ENCODE measurements at places on chromosomes 1 and 21.
A peak's percentile ranks its signal among the peaks of the same experiment; 100 is the strongest.

- no peak for DNase-seq
Measured at GRCh38 chr1:89005286-89006151, 13.1 kb upstream of the KYAT3 start.

GRCh38 chr21:22516230-22516629 lies 1518.0 kb downstream of the NCAM2 start:
- DNase-seq, result no peak

DNA sequence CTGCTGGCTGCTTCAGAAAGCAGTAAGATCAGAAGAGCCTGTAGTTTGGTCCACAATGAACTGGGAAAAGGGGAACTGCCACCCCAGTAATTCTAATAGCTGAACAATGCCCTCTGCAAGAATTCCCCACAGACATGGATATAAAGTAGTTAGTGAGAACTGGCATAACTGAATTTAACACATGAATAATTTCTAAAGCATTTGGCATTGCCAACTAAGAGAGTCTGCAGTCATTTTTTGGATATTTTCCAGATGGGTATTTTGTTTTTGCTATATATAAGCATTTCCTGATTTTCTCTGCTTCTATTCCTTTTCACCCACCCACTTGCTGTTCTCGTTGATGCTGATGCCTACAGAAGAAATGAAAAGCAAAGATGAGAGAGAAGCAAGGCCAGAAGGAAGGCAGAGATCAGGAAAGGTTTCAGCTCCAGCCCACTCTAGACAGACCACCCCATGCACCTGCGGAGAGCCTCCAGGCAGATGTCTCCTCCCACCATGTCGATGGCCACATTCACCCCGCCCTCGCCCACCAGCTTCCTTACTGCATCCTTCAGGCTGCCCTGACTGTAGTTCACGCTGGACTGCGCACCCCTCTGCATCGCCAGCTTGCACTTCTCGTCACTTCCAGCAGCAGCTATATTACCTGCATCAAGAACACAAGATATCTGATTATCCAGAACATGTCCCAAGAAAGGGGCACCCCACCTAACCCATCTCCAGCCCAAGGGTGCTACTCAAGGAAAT lies 55.9 kb upstream of the SEC16B start:
- no peak for DNase-seq

DNA sequence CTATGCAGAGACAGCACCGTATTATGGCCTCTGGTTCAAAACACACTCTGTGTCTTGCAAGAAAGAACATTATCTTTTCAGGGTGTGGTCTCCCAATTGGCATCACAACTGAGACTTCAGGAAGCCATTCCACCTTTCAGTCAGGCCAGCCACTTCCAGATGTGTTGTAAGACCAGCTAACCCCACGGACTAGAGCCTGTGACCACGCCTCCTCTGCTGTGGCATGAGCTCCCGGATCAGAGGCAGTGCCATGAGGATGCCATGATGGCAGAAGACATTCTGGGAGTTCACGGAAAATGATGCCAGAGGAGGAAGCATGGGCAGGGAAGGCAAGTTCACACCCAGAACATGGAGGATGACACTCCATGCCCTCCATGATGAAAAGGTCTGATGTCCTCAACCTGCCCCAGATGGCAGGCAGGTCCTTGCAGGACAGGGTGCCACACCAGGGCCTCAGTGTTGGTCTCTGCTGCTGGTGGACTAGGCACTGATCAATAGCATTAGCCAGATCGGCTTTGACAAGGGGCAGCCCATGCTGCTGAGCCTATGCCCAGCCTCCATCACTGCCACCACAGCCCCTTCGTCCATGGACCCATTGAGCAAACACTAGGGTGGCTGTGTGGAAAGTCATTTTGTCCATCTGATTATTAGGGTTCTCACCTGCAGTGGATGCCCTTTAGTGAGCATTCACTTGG lies 341.6 kb downstream of the MATN1 start:
- no peak for DNase-seq

DNA sequence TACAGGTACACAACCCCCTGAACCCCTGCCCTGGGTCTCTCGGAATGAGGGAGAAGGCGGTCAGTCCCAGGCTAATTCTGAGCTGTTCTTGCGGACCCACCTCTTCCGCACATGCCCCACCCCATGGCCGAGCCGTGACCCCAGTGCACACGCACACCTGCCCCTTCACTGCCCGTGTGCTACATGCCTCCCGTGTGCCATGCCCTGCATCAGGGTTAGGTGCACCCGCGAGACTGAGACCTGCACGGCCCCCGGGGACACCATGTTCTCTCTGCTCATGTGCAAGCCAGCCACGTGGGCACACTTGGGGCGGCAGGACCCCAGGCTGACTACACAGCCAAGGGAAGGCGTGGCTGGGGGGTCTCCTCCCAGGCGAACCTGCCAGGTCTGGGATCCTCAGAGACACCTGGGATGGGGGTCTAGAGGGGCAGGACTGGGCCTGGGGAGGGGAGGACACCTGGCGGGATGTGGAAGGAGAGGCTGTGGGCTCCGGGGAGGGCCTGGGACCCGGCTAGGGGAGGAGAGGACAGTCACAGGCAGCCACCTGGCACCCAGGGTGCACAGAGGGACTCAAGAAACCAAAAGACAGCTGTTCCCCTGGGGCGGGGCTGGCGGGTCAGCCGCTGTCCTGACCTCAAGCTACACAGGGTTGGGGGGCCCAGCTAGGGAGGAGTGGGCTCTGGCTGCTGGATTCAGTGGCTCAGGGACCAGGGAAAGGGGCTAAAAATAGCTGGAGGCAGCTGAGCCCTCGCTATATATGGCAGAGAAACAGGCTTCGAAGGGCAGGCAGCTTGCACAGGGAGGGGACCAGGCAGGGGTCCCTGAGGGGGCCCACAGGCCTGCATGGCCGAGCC lies 133.4 kb downstream of the CASZ1 start:
- no peak for DNase-seq

GRCh38 chr1:20483833-20484518 lies 2.0 kb downstream of the CAMK2N1 start:
- DNase-seq, result no peak

- no peak for DNase-seq
Measured at GRCh38 chr1:46190539-46190938, 7.7 kb downstream of the POMGNT1 start.

DNA sequence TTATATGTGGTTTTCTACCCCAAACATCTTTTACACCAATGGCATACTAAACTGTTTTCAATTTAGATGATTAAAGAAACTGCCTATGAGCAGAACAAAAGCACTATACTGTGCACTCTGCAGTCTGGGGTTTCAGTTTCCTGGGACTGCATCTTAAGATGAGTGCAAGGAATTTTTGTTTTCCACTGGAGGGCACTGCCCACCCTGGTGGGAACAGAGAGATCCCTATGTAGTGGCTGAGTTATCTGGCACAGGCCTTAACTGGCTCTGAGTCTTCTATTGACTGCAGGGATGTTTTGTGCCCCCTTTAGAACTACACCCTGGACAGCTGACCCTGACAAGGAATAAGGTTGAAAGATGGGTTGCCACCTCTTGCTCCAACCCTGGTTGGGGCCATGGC lies 12.0 kb downstream of the PROK1 start:
- no peak for DNase-seq

GRCh38 chr1:68904477-68904876 lies 407.6 kb upstream of the DEPDC1 start:
- DNase-seq, result no peak

GRCh38 chr1:1429671-1430073 lies 5.8 kb upstream of the VWA1 start:
- DNase-seq, result peak; percentile 51

DNA sequence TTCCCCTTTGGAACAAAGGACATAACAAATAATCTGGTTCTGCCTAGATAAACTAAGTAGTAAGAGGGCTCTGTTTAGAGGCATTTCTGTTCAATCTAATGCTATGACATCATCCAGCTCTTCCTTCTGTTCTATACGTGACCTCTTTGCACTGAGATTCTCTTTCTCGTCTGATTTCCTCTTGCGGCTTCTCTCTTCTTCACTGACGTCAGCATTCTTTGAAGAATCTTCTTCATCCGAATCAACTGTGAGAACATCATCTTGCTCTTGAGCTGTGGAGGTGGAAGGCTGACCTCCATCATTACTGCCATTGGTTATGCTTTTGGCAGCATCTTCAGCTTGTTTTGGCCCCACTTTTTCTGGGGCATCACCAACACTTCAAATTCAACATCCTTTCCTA lies 130.4 kb downstream of the HS2ST1 start:
- DNase-seq, result no peak

DNA sequence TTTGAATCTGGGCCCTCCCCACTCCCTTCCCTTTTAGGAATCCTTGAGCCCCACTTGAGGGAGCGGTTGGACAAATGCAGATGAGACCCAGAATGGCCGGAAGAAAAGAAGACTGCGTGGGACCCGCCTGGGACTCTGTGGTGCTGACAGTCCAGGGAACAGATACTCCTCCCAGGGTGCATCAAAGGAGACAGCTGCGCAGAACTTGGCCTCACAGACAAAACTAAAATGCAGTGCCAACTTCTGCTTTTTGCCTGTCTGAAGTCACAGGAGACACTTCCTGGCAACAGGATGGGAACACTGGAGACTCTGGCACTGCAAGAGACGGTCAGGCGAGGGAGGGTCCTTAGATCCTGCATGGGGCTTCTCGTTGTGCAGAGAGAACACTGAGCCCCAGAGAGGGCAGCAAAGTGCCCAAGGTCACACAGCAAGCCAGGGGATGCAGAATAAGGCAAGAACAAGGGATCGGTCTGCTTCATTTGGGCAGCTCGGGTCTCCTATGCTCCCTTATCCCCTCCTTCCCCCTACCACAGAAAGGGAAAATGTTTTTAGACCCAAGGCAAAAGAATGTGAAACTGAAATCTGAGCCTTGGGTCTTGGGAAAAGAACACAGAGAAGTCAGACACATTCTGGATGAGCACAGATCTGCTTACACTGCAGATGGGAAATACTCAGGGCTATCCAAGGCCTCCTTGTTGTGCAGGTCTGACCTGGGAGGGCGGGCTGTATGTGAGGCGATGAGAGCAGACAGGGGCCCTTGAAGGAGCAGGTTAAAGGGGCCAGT lies 182.4 kb downstream of the TRABD2B start:
- DNase-seq, result no peak

- DNase-seq, result no peak
Measured at GRCh38 chr1:78586572-78586971, 33.7 kb upstream of the IFI44L start.

GRCh38 chr1:70442490-70442889 lies 31.4 kb downstream of the CTH start:
- DNase-seq, result no peak

- DNase-seq, result no peak
Measured at GRCh38 chr1:12625276-12625675, 7.3 kb upstream of the DHRS3 start.

GRCh38 chr1:228156515-228156881 lies 6.8 kb downstream of the GJC2 start:
- DNase-seq, result peak; percentile 36

DNA sequence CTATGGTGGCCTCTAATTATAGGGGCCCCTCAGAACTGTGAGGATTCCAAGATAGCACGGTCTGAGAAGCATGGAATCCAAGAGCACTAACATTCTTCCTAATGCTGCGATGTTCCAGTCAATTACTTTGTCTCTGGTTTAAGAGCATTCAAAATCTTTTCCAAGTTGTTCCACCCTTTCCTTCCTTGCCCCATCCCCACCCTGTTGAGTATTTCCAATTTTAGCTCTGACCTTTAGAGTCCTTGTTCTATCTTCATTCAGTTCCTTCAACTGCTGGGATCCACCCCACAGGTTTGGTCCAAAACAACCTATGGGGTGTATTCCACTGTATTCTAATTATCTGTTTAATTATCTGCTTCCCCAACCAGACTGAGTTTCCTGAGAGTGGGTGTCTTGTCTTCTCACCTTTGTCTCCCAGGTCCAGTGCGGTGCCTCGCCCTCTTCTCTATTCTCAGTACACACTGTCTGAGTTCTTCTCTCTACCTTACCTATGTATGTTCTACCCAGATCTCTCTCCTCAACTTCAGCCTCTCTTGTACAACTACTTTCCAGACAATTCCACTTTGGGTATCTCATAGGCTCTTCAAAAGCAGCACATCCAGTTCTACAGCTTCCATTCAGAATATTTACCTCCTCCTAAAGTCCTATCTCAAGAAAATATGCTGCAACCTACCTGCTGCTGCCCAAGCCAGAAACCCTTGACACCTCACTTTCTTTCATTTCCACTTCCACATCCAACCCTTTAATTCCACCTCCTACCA lies 25.0 kb upstream of the BCL9 start:
- DNase-seq, result no peak

GRCh38 chr21:17388226-17388625 lies 124.6 kb upstream of the CXADR start:
- no peak for DNase-seq

DNA sequence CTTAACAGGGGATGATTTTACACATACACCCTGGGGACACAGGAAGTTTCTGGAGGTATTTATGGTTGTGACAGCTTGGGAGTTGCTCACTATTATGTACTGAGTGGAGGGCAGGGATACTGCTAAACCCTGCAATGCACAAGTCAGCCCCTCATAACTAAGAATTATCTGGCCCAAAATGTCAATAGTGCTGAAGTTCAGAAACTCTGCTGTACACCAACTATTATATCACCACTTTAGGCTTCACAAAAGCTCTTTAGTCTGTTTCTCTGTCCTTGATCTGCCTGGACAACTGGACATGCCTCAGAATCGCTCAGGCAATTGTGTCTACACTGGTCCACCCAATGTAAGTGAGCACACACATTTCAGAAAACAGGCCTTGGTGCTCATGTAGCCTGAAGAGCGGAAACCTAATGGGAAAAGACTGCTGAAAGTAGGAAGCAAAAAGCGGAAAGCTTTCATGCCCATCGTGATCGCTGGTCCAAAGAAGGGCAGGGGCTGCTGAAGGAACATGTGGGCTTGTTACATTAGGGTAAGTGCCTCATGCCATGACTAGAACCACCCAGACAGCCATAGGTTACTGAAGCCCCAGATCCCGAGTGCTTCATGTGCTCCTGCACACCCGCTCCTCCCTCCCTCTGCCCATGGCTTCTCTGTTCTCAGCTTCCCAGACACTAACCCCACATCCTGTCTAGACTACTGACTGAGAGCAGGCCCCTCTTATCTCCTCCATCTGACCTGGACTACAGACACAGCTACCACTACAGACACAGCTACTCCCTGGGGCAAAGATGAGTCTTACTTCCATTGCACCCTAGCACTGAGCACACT lies 73.5 kb downstream of the LRIG2 start:
- DNase-seq, result no peak

GRCh38 chr1:42240966-42241755 lies 76.6 kb upstream of the GUCA2A start:
- DNase-seq, result no peak

DNA sequence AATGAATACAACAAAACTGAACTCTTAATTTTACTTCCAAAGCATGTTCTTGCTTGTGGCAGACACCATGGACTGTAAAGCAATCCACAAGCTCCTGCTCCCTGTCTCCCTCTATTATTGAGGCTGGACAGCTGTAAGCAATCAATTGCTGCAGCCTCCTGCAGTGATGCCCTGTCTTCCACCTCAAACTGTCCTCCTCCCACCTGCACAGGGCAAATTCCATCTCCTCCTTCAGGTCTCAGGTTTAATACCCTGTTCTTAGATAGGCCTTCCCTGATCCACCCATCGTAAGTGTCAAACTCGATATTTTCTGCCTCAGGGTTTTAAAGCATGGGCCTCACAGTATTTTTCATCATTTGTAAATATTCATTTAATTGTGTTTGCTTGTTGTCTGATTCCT lies 81.8 kb downstream of the LYST start:
- DNase-seq, result no peak

Data from Right ventricle myocardium superior (tissue), 1 donor.